Regular cardiac myocyte (primary cell): ENCODE measurements at places on chromosomes 2 and 18. TPM values are rescaled to one million over a fixed set of nuclear protein-coding genes. Genes with fewer than 3 reads are reported as not detected.

ALKAL2 gene
- total RNA-seq, result under 0.01 TPM in 1 of 2 replicates, not detected in the other

CCDC102B gene
- total RNA-seq, result 38.7 and 46.2 TPM in 2 replicates

CERKL gene
- under 0.01 TPM in 2 replicates for total RNA-seq

FBLN7 gene
- total RNA-seq, result 0.96 and 7.6 TPM in 2 replicates

TUBA3E gene
- not detected in 2 replicates for total RNA-seq

CD207 gene
- total RNA-seq, result not detected in 2 replicates

EPB41L5 gene
- 8.1 and 9.6 TPM in 2 replicates for total RNA-seq

TGFA gene
- total RNA-seq, result 0.56 and 3.1 TPM in 2 replicates

ABCG5 gene
- not detected in 2 replicates for total RNA-seq

TRIM54 gene
- under 0.01 TPM in 1 of 2 replicates, not detected in the other for total RNA-seq

ZNF385B gene
- not detected in 2 replicates for total RNA-seq

DPYSL5 gene
- under 0.01 TPM in 1 of 2 replicates, not detected in the other for total RNA-seq

DAPL1 gene
- total RNA-seq, result not detected in 2 replicates

PLB1 gene
- total RNA-seq, result 0.96 and 1.4 TPM in 2 replicates

HOXD10 gene
- under 0.01 and 0.19 TPM in 2 replicates for total RNA-seq

TUBB8B gene
- not detected in 2 replicates for total RNA-seq

MLPH gene
- 7.6 and 24.7 TPM in 2 replicates for total RNA-seq

HOXD12 gene
- total RNA-seq, result not detected in 2 replicates

SAG gene
- not detected in 2 replicates for total RNA-seq

SP140 gene
- total RNA-seq, result 0.77 TPM in 1 of 2 replicates, not detected in the other

METTL5 gene
- total RNA-seq, result 35.2 and 49.1 TPM in 2 replicates

COLEC11 gene
- 1.2 and 6.2 TPM in 2 replicates for total RNA-seq

PRSS56 gene
- not detected in 2 replicates for total RNA-seq

DNAJC5G gene
- not detected in 2 replicates for total RNA-seq

NPHP1 gene
- total RNA-seq, result 3.6 and 5.6 TPM in 2 replicates

RELCH gene
- total RNA-seq, result 28.9 and 37.8 TPM in 2 replicates

SERPINB10 gene
- total RNA-seq, result not detected in 2 replicates

AGXT gene
- not detected in 2 replicates for total RNA-seq

STEAP3 gene
- total RNA-seq, result 7.6 and 31.4 TPM in 2 replicates

DGUOK gene
- 56.1 and 73.4 TPM in 2 replicates for total RNA-seq

HTR2B gene
- total RNA-seq, result 1.9 and 13.0 TPM in 2 replicates
